ENCODE measurements at places on chromosomes 13 and 19. TPM values are rescaled to one million over a fixed set of nuclear protein-coding genes. Genes with fewer than 3 reads are reported as not detected.

Gene STARD13
- 7.8 TPM for total RNA-seq

Gene ZNF667
- not detected for total RNA-seq

Gene TPTE2
- not detected for total RNA-seq

Gene IL11
- 141 TPM for total RNA-seq

Gene NOTCH3
- 33.1 TPM for total RNA-seq

- no peaks in the 10 kb centered on the region for H3K4me1 ChIP-seq
- H3K36me3 ChIP-seq, result no peaks in the 10 kb centered on the region
- H3K27ac ChIP-seq, result no peak overlapping the region
- no peaks in the 10 kb centered on the region for H3K27me3 ChIP-seq
These were observed 84.3 kb downstream of the FGF14 start for GRCh38 chr13:102317593-102317992.

- no peaks in the 10 kb centered on the region for H3K4me1 ChIP-seq
- DNase-seq, result no peak
- no peak overlapping the region for H3K4me3 ChIP-seq
- H3K36me3 ChIP-seq, result no peaks in the 10 kb centered on the region
These were observed 117.2 kb downstream of the UBL3 start for GRCh38 chr13:29733147-29733611.

DNA sequence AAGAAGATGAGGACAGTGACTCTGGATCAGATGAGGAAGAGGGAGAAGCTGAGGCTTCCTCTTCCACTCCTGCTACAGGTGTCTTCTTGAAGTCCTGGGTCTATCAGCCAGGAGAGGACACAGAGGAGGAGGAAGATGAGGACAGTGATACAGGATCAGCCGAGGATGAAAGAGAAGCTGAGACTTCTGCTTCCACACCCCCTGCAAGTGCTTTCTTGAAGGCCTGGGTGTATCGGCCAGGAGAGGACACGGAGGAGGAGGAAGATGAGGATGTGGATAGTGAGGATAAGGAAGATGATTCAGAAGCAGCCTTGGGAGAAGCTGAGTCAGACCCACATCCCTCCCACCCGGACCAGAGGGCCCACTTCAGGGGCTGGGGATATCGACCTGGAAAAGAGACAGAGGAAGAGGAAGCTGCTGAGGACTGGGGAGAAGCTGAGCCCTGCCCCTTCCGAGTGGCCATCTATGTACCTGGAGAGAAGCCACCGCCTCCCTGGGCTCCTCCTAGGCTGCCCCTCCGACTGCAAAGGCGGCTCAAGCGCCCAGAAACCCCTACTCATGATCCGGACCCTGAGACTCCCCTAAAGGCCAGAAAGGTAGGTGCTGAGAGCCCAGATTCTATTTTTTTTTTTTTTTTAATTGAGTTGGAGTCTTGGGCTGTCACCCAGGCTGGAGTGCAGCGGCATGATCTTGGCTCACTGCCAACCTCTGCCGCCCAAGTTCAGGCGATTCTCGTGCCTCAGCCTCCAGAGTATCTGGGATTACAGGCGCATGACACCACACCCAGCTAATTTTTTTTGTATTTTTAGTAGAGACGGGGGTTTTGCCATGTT, 2.3 kb downstream of the PPP1R15A start:
- H3K4me3 ChIP-seq, result peak overlapping the region; percentile 95
- H3K27ac ChIP-seq, result peak overlapping the region; percentile 100
- H3K36me3 ChIP-seq, result peaks cover 68% of the 10 kb centered on the region
- no peak for DNase-seq
- H3K4me1 ChIP-seq, result peaks cover 35% of the 10 kb centered on the region

GRCh38 chr13:98026457-98026857, 73.0 kb downstream of the IPO5 start:
- no peak overlapping the region for H3K4me3 ChIP-seq
- H3K27ac ChIP-seq, result no peak overlapping the region
- peaks cover 27% of the 10 kb centered on the region for H3K36me3 ChIP-seq

GRCh38 chr19:1082165-1082927, 12.8 kb downstream of the POLR2E start:
- H3K4me3 ChIP-seq, result no peak overlapping the region
- H3K4me1 ChIP-seq, result peaks cover 5% of the 10 kb centered on the region
- no peak for DNase-seq
- H3K27me3 ChIP-seq, result peaks cover 15% of the 10 kb centered on the region
- peaks cover 2% of the 10 kb centered on the region for H3K36me3 ChIP-seq
- no peak overlapping the region for H3K27ac ChIP-seq

- H3K4me3 ChIP-seq, result no peak overlapping the region
- no peaks in the 10 kb centered on the region for H3K4me1 ChIP-seq
- no peaks in the 10 kb centered on the region for H3K27me3 ChIP-seq
- H3K27ac ChIP-seq, result no peak overlapping the region
These were observed 5.2 kb upstream of the F10 start for GRCh38 chr13:113117335-113117872.

DNA sequence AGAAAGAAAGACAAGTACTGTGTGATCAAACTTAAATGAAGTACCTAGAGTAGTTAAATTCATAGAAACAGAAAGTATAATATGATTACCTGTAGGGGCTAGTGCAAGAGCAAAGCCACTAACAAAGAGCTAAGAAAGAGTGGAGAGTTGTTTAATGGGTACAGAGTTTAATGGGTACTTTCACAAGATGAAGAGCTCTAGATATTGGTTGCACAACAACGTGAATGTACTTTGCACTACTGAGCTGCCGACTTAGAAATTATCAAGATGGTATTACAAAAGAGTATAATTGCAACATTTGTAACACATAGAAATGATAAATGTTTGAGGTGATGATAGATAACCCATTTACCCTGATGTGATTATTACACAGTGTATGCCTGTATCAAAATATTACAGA, 140.3 kb upstream of the GPC6 start:
- H3K27me3 ChIP-seq, result no peaks in the 10 kb centered on the region
- no peak for DNase-seq
- H3K4me1 ChIP-seq, result no peaks in the 10 kb centered on the region
- no peak overlapping the region for H3K4me3 ChIP-seq
- no peak overlapping the region for H3K27ac ChIP-seq

DNA sequence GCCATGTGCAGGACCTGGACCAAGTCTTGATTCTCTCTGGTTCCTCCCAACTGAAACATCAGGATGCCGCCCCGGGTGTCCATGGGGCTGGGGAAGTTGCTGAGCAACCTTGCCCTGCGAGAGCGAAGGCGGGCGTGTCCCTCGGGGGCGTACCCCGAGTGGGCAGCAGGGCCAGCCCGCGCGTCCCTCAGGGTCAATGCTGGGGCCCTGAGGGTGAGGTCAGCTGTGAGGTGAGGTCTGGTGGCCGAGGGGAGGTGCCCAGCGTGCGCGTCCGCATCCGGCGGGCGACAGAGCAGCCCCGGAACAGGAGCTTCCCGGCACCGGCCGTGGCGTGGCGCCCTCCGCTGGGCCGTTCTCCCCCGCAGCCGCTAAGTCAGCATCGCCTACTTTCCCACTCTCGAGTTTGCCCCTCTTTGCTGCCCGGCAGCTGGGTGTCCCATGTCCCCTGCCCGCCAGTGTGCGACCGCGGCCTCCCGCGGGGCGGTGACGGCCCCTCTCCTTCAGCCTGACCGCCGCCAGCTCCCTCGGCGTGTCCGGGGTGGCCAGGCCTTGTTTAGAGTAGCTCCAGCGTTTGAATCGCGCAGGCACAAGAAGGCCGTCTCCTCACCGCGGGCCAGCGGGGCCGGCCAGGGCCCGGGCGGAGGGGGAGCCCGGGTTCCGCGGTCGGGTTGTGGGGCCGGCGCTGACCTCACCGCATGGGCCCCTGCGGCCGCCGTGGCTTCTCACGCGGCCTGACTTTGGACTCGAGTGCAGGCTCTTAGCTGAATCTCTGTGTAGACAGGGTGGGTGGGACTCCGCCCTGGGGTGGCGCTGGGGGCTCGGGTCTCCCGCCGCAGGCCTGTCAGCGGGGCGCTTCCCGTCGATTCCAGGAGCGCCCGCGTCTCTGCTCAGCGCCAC, 33.0 kb downstream of the GJA3 start:
- H3K27me3 ChIP-seq, result no peaks in the 10 kb centered on the region
- H3K4me1 ChIP-seq, result peaks cover 12% of the 10 kb centered on the region
- peak; percentile 54 for DNase-seq
- H3K36me3 ChIP-seq, result no peaks in the 10 kb centered on the region

DNA sequence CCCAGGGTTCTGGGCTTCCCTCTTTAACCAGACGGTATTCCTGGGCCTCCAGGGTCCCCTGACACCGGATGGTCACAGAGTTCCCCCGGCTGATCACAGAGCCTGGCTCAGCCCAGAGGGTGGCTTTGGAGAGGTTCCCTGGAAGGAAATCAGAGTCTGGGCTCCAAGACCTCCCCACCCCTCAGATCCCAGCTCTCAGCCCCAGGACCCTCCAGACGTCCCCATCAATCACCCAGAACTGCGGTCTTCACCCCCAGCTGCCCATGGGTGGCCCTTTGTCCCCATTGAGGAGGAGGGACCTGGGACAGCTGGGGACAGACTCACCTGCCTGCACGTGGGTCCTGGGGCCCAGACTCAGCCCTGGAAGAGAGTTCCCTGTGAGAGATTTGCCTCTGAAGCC, 955 bp downstream of the LILRA5 start:
- no peaks in the 10 kb centered on the region for H3K36me3 ChIP-seq
- H3K4me3 ChIP-seq, result no peak overlapping the region
- no peak for DNase-seq
- H3K4me1 ChIP-seq, result no peaks in the 10 kb centered on the region

GRCh38 chr13:76723551-76724232, 162.5 kb downstream of the KCTD12 start:
- H3K4me1 ChIP-seq, result peaks cover 35% of the 10 kb centered on the region
- H3K36me3 ChIP-seq, result no peaks in the 10 kb centered on the region
- no peak overlapping the region for H3K4me3 ChIP-seq
- H3K27me3 ChIP-seq, result no peaks in the 10 kb centered on the region
- peak overlapping the region; percentile 93 for H3K27ac ChIP-seq

DNA sequence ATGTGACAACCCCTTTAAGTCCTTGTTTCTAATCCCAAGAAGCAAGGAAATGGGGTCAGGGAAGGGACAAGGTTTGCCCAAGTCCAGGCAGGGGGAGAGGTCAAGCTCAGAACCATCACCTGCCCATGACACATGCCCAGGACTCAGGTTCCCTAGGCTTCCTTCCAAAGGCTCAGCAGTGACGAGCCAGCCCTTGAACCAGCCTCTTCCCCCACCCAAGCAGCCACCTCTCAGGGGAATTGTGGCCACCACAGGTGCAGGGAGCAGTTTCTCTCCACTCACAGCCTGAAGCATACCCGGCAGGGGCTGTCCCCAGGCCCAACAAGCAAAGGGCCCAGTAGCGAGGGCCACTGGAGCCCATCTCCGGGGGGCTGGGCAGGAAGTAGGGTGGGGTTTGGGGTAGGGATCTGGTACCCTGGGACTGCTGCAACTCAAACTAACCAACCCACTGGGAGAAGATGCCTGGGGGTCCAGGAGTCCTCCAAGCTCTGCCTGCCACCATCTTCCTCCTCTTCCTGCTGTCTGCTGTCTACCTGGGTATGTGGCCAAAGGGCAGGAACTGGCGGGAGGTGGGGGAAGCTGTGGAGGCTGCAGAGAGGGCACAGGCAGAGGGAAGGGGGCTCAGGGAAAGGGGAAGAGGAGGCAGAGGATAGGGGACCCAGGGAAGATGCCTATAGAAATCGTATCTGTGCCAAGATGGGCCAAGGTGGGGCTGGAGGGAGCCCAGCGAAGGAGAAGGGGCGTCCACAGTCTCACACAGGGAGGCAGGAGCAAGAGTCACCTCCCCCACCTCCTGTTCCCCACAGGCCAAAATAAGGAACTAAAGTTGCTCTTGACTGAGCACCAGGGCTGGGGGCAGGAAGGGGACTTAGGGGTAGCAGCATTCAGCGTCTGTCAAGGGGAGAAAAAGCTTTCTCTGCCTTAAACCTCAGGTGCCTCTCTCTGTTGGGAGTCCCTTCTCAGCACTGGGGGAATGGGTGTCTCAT, at the start of gene CD79A:
CD79A (plus strand) TSS at position 433 of the 986 bp plus-strand sequence; CDS start at position 459, 26 bp downstream.
- no peak within 1 kb of the TSS for H3K27ac ChIP-seq
- H3K27me3 ChIP-seq, result no peaks in the 10 kb centered on the region

- DNase-seq, result peak; percentile 76
- peaks cover 23% of the 10 kb centered on the region for H3K4me1 ChIP-seq
- no peaks in the 10 kb centered on the region for H3K27me3 ChIP-seq
- no peak overlapping the region for H3K27ac ChIP-seq
- no peak overlapping the region for H3K4me3 ChIP-seq
These were observed 127.2 kb upstream of the GJB6 start for GRCh38 chr13:20359335-20359734.

- no peaks in the 10 kb centered on the region for H3K4me1 ChIP-seq
- no peaks in the 10 kb centered on the region for H3K27me3 ChIP-seq
- no peaks in the 10 kb centered on the region for H3K36me3 ChIP-seq
- no peak overlapping the region for H3K27ac ChIP-seq
- no peak for DNase-seq
These were observed 131.8 kb upstream of the WASF3 start for GRCh38 chr13:26425443-26426358.

DNA sequence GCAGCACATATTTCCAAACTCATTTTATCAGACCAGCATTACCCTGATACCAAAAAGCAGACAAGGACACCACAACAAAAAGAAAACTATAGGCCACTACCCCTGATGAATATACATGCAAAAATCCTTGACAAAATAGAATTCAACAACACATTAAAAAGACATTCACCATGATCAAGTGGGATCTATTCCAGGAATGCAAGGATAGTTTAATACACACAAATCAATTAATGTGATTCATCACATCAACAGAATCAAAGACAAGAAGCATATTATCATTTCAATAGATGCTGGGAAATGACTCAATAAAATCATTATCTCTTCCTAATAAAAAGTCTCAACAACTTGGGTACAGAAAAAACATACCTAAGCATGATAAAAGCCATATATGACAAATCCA, 11.2 kb downstream of the ZNF347 start:
- no peaks in the 10 kb centered on the region for H3K4me1 ChIP-seq
- H3K27ac ChIP-seq, result no peak overlapping the region
- H3K36me3 ChIP-seq, result peaks cover 35% of the 10 kb centered on the region
- H3K27me3 ChIP-seq, result no peaks in the 10 kb centered on the region
- no peak overlapping the region for H3K4me3 ChIP-seq

DNA sequence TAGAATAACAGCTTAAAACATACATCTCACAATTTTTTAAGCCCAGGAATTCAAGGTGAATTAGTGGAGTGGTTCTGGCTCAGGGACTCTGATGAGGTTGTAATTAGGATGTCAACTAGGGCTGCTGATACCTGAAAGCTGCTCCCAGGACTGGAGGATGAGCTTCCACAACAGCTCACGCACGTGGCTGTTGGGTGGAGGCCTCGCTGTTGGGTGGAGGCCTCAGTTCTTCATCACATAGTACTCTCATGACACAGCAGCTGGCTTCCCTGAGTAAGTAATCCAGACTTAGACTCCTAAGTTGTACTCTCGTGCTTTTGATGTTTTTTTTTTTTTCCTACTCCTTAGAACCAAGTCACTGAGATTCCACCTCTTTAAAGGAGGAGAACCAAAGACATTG, 577.1 kb upstream of the PRR20A start:
- no peaks in the 10 kb centered on the region for H3K4me1 ChIP-seq
- no peak overlapping the region for H3K27ac ChIP-seq
- H3K27me3 ChIP-seq, result no peaks in the 10 kb centered on the region
- no peaks in the 10 kb centered on the region for H3K36me3 ChIP-seq
- H3K4me3 ChIP-seq, result no peak overlapping the region

- H3K36me3 ChIP-seq, result no peaks in the 10 kb centered on the region
- H3K4me1 ChIP-seq, result no peaks in the 10 kb centered on the region
These were observed 45.2 kb downstream of the CDADC1 start for GRCh38 chr13:49292742-49293486.

GRCh38 chr19:1261538-1261797, 7.7 kb upstream of the CIRBP start:
- peaks cover 30% of the 10 kb centered on the region for H3K36me3 ChIP-seq
- peak overlapping the region; percentile 68 for H3K27ac ChIP-seq
- H3K4me3 ChIP-seq, result peak overlapping the region; percentile 47
- peaks cover 80% of the 10 kb centered on the region for H3K4me1 ChIP-seq

All from SJSA1 (cell line).